ENCODE measurements at places on chromosomes 1 and 21.
A peak's percentile ranks its signal among the peaks of the same experiment; 100 is the strongest.

DNA sequence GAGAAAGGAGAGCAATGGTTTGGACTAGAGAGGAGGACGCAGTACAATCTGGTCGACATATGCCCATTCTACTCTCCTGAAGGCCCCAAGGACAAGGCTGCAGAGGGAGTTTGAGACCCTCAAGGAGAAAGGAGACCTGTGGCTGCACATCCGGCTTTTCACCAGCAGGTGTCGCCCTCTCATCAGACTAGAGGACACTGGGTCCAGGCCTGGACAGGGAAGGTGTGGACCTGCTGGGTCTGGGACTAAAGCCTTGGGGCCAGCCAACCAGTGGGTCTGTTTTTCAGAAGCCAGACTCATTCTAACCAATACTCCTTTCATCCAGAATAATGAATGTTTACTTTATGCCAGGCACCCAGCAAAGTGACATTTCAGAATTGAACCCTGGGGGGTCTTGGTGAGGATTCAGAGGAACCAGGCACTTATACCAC lies 5.0 kb downstream of the SRARP start:
- peak; percentile 51 for DNase-seq

- DNase-seq = no peak
These were observed 7.0 kb upstream of the PSEN2 start for GRCh38 chr1:226863446-226863845.

DNA sequence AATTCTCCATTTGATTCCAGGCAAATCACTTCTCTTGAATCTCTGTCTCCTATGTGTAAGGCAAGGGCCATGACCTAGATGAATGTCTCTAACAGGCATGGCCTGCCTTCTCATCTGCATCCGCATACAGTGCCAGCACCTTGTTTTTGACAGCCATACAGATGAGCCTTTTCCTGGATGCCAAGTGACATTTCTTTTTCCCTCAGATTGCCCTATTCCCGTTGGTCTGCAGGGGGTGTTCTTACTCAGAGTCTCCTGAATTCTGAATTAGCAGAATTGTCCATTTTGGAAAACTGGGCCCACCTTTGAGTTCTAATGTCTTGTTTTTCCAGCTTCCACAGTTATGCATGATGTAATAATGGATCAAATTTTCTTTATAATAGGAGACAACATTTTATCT lies 88.0 kb upstream of the ADAR start:
- no peak for DNase-seq

GRCh38 chr1:215637041-215637573 lies 70.0 kb downstream of the KCTD3 start:
- DNase-seq = no peak

- no peak for DNase-seq
These were observed 120.0 kb upstream of the ZC3H11B start for GRCh38 chr1:219732814-219733491.

DNA sequence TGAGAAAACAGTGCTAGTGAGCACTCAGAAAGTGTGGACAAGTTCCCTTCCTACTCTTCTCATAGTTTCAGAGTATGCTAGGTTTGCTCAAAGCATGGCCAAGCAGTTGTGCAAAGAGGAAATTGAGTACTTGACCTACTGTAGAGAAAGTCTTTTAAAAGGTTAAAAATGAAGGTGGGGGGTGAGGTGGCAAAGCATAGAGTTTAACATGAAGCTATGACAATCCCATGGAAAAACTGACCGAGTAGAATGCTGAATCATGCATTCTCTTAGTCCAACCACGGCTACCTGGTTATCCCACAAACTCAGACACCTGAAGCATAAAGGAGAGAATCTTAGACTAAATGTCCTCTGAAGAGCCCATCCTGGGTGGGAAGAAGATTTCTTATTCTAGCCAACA lies 79.9 kb downstream of the PTPN14 start:
- no peak for DNase-seq

DNA sequence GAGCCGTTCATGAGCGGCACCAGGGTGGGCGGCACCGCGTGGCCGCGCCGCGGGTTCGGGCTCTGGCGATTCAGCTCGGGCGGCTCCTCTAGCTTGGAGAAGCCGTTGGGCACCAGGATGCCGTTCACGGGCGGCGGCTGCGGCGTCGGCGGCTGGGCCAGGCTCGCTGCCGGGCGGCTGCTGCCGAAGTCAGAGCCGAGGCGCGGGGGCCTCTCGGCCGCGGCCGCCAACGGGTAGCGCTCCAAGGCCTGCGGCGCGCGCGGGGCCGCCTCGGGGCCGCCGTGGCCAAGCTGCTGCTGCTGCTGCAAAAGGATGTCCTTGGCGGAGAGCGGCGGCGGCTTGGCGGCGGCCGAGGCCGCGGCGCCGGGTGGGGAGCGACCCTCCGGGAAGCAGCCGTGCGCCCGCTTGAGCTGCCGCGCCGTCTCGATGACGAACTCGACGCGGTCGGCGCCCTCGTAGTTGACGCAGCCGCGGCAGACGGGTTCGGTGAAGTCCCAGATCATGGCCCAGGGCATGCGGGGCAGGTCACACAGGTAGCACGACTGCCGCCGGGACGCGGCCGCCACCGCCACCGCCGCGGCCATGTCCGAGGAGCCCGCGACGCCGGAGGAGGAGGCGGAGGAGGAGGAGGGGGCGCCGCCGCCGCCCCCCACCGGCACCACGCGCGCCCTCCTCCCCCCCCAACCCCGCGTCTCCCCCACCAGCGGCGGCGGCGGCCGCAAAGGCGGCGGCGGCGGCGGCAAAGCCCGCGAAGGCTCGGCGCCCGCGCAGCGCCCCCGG lies 877 bp downstream of the IRF2BP2 start:
- no peak for DNase-seq

DNA sequence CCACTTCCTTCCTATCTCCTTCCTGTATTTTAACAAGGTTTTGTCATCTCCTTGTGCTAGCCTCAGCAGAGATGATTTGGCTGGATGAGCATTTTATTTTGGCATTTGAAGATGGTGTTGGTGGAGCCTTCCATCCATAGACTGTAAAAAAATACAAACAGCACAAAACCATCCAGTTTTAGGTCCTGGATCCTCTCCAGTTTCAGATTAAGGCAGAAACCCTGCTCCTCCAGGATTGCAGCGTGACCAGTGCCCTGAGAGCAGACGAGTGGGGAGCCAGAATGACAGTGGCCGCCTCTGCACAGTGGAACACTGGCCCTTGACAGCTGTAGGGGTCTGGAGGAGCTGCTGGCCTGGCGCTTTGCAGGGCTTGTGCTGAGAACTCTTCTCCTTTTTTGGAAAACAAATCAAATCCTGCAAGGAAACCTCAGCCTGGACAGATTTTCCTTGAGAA lies 72.2 kb upstream of the GADD45A start:
- DNase-seq = no peak

GRCh38 chr1:186027621-186028020 lies 293.4 kb downstream of the HMCN1 start:
- DNase-seq = no peak

DNA sequence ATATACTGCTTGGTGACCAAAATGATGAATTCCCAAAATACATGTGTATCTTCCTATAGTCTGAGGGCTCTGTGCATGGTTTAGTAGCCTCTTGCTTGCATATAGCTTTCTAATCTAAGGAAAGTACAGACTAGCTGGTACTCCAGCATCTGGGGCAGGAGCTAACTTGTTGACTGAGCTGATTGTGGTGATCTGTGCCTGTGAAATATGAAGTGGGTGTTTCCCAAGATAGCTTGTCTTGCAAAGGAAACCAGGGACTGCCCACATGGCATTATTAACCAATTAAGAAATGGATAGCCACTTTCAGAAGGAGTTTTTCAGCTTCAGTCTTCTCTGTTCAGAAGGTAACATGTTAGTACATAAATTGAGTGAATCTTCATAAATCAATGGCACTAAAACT lies 219.8 kb downstream of the NEGR1 start:
- no peak for DNase-seq

DNA sequence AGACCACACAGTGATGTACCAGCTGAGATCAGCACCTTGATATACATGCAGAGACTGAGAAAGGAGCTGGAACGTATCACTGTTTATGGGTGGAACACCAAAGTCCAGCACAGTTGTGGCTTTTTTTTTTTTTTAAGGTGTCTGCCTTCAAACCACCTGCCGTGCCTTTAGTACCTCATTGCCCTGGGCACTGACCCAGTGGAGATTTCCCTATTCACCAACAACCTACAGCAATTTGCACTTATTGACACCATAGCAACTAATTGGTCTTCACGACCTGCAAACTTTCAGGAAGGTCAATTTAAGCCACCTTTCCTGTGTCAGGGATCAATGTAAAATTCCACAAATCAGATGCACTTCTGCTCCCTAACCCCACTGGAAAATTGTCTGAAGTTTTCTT lies 181.6 kb upstream of the ADGRL2 start:
- DNase-seq = no peak

DNA sequence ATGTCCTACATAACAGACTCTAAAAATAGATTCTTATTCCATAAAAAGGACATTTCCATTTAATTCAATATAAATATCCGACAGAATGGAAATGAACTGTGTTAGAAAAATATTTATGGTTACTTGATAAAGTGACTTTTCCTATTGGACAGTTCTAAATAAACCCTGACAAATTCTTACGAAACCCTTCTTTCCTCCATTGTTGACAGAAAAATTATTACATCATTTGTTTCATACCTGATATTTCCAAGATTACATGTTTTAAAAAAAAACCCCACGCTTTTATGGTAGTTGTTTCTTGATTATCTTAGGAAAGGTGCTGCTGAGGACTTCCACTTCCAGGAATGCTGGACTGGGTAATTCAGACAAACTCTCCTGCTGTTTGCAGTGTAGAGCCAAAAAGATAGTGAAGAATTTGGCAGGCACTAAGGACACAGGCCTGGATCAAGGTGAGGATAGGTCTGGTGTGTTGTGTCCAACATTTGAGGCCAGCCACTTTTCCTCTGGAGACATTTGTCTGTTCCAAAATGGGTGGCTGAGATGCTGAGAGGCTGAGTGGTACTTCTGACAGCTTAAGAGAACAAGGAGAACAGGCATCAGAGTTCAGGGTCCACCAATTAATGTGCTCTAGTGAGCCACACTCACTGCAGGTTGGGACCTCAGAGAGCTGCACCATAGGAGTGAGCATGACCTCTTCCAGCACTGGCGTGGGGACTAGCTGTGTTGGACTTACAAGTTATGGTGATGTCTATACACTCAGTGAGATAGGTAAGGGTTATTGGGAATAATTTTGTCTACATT lies 7.0 kb upstream of the C1orf116 start:
- no peak for DNase-seq

DNA sequence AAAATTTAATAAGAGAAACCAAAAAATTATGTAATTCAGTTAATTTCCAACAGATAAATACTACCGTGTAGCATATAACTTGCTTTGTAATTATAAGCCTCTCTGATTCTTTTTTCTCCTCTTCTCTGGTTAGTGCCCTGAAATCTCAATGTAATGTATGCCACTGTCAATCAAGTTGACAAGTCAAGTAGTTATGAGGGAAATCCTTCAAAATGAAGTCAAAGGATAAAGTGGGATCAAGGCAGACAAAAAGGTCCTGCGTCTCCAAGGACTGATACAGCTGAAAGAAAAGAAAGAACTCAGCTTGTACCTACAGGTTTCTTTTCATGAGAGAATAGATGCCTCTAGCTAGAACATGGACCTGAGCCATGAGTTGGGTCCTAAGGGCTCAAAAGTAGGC lies 19.8 kb downstream of the VPS45 start:
- DNase-seq = no peak

DNA sequence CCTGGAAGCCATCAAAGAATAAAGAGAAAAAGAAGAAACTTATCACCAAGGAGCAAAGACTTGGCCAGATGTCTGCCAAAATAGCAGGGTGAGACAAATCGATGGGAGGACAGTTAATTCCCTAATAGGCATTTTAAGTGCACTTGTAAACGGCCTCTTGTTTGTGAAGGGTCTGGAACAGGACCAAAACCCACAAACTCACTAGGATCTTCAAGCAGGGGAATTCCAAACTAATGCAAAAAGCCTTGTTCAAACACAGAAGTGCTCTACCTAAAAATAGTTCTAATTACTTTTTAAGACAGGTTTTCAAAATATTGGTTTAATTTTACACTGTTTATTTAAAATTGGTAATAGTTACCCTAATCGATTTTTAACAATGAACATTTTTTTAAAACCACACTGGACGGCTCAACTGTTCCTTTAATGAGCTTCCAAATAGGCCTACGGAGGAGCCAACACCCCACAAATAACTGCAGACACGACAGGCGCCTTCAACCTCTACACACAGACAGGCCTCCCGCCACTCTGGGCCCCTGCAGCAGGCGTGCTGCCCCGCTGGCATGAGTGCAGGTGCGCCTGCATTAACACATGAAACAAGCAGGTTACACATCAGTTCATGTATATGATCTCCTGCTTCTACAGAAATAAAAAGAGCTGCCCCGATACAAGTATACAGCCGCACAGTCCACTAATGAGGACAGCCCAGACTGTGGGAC lies 15.8 kb downstream of the UBE2G2 start:
- no peak for DNase-seq

- DNase-seq = no peak
These were observed 40.9 kb downstream of the PLA2G4A start for GRCh38 chr1:186869526-186870228.

DNA sequence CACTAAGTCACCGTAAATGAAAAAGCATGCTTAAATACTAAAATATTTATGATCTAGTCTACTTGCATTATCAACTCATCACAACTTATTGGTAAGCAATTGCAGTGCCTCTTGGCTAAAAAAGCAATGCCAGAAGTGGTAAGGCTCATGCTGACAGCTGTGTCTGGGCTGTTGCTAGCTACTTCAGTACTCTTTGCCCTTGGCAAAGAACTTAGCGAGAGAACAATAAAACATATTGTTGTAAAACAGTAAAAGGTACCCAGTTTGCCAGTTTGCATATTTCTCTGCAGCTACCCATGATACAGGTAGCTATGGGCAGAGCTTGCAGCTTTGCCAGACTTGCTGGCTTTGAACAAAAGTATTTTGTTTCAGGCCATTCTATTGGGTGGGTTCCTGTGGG lies 73.1 kb downstream of the ATP6V1G3 start:
- DNase-seq = no peak

DNA sequence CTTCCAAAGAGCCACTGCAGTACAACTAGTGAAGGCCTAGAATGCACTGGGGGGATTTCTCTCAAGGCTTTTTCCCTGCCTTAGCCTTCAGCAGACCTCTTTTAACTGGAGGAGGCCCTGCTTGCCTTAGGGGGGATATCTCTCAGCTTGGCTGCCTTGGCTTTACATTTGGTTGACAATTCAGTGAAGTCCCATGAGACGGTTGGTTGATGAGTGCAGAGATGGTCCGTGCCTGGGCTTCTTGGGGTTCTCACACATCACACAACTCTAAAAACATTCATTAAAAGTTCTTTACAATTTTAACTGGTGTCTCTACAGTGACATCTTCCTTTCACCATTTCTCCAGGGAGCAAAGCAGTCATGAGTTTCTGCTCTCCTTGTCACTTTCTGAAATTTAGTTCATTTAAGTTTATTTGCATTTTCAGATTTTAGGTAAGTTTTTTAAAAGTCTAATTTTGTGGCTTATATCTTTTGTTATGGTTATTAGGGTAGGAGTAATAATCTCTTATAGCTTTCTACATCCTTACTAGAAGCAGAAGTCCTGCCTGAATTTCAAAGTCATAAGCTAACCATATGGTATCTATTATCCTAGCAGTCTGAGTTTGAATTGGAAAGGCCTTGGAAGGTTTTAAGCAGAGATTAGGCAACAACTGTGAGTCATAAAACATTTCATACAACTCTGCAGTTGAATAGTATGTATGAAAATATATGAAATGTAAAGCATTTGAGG lies 487.6 kb downstream of the DPYD start:
- peak; percentile 20 for DNase-seq

GRCh38 chr1:105724286-105724685 lies 1332.2 kb upstream of the PRMT6 start:
- no peak for DNase-seq

- no peak for DNase-seq
These were observed 92.9 kb downstream of the GRIK3 start for GRCh38 chr1:36941316-36941978.
